Cortex of kidney (tissue), 1 donor: ENCODE measurements at places on chromosomes 6 and 20.

DNA sequence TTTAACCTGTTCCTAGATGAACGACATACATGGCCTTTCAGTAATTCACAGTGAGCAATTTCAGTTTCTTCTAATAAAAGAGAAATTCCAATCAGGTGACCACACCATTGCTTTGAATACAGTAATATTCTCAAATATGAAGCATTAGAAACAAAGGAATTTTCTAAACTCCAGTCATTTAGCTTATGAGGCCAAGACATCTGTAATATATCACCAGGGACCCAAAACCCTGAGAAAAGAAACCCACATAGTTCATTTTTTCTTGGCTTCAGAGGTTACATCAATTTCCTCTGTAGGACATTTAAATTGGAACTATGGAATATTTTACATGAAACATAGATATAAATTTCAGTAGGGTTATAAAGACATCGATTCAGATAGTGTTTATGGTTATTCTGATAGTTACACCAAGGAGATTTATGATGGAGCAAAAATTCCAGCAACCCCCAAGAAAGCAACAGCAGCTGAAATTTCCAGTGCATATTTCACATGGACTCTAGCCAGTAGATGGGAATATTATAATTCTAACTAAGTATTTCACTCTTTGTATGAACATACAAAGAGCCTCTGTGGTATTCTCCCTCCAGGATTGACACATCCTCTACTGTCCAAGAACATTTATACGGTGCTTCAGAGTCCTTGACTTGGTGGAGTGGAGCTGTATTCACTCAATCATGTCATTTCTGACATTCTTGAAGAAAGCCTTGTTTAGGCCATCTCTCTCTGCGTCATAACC is 82.9 kb downstream of the ADGRG6 start:
- DNase-seq: no peak

GRCh38 chr20:50726955-50727791 is 4.2 kb upstream of the PARD6B start:
- no peak for DNase-seq

DNA sequence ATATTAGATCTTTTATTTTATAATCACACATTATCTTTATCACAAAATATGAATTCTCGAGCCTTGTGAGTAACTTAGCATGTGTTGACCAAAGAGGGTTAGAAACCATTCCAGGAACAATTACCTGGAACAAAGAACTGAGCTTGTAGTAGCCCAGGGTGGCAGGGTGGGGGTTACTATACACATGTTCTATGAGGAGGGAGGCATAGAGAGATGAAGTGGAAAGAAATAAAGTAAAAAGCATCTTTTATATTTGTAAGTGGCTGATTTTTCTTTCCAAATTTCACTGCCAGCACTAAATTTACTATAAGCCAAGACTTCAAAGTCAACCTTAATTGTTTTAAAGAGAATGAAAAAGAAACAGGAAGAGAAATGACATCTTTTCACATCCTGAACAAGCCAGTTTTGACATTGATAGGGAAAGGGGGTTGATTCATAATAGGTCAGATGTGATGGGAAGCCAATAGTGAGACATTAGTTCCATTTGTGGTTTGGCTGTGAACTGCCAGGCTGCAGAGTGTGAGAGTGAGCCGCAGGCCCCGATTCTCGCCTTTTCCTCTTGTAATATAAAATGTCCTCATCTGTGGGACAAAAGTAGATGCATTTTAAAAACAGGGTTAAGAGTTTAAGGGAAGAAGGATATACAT is 52.7 kb upstream of the MYB start:
- DNase-seq: no peak

DNA sequence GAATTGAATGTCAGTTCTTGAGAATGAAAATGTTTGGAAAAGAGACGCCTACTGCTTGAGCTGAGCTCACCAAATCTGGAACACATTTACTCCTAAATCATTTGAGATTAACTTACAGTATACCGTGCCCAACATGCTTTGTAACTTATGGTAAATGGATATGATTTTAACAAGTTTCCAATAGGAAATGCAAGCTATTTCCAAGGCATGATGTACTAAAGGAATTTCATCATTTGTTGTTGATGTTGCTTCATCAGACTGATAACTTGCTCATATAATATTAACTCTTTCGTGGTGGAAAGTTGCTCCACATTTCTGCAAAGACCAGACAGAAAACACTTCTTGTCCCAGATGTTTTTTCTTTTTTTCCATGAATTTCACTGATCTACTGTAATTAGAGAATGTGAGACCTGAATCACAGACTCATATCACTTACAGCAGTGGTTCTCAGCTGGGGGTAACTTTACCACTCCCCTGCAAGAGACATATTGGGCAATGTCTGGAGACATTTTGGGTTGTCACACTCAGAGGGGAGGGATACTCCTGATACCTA is 116.6 kb upstream of the TRAF3IP2 start:
- no peak for DNase-seq

DNA sequence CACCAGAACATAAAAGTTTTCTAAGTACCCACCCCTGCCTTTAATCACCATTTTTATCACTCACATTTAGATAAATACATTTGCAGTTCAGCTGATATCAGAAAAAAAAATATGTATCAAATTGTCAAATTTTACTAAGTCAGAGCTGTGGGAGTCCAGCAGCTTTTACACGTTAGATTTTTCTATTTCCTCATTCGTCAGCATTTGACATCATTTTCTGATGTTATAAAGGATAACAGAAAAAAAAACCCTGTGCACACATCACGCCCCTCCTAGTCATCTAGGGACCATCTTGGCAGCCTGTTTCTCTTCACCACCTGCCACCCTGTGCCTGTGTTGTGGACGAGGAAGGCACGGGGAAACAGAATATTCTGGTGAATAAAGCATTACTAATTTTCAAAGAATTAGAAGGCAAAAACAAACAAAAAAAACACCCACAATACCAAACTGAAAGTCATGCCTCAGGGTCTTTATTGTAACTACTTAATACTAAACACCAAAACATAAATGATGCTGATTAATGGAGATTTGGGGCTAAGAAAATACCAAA is 12.4 kb downstream of the B4GALT5 start:
- no peak for DNase-seq

- DNase-seq: no peak
Measured at GRCh38 chr6:1383729-1384548, 5.4 kb upstream of the FOXF2 start.

- DNase-seq: no peak
Measured at GRCh38 chr6:2179950-2180349, 65.5 kb downstream of the GMDS start.

- no peak for DNase-seq
Measured at GRCh38 chr20:15643713-15644112, 929.5 kb downstream of the KIF16B start.

DNA sequence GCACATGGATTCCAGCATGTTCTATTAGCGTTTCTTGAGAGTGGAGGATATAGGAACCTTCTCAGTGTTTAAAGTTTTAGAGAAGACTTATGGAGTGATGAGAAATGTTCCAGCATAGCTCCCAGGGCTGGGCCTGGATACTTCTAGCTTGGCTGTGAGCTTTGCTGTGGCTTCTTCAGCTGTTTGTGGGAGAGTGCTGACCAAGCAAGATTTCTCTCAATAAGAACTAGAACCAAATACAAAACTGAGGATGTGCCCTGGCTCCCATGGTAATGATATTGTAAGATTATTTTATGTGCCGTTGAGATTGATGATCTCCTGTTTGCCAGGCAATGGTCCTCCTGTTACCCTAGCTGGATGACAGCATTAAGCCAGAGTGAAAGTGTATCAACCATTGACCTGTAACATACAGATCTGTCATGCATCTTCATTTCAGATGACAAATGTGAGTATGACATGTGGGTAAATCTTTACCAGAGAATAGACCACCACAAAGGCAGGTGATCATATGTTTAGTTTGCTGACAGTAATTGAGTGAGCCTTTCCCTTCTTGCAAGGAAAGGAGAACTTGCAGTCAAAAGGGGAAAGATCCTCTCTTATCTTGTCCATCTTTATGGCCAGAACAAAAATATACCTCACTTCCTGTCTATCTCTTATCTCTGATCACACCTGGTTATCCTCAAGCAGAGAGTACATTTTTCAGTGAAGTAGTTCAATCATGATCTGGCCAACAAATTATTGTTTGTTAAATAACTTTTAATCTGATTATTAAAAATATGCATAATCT is 180.1 kb downstream of the SLC24A3 start:
- no peak for DNase-seq

DNA sequence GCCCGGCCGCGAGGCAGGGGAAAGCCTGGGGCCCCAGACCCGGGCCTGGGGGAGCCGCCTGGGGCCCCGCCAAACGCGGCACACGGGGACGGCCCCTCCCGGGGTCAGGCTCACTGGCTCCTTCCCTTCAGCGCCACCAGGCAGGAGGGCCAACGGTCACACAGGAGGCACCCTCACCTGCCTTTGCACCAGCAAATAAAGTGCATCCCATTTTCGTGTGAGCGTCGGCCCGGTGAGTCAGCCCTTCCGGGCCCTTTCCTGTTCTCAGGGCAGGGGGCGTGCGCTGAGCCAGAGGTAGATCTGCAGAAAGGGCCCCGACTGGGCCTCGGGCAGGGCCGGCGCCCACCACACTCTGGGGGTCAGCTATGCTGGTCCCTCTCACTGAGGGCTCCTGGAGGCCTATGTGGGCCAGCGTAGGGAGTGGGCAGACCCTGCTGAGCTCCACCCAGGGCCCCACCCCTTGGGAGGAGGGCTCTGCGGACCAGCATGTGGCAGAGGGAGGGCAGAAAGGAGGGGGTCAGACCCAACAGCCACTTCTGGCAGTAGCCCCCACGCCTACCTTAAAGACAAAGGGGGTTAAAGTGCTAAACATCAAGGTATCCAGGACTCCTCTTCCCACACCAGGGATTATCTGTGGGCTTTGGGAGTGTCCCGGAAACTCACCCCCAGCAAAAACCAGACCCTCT is 931 bp upstream of the UCKL1 start:
- no peak for DNase-seq

DNA sequence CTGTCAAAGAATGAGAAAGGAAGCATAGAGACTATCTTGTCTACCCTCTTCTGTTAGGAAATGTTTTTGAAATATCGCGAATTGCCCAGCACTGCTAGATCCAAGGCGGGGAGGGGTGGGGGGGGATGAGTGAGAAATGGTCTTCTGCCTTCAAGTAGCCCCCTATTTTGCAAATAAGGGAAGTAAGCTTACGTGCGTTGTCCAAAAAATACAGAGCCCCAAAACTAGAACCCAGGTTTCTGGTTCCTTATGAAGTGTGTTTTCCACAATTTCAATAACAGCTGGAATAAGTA is 923 bp upstream of the ILRUN start:
- no peak for DNase-seq

GRCh38 chr20:53966774-53967398 is 103.5 kb downstream of the BCAS1 start:
- DNase-seq: no peak

- DNase-seq: no peak
Measured at GRCh38 chr20:32168184-32168910, 39.2 kb downstream of the PLAGL2 start.

DNA sequence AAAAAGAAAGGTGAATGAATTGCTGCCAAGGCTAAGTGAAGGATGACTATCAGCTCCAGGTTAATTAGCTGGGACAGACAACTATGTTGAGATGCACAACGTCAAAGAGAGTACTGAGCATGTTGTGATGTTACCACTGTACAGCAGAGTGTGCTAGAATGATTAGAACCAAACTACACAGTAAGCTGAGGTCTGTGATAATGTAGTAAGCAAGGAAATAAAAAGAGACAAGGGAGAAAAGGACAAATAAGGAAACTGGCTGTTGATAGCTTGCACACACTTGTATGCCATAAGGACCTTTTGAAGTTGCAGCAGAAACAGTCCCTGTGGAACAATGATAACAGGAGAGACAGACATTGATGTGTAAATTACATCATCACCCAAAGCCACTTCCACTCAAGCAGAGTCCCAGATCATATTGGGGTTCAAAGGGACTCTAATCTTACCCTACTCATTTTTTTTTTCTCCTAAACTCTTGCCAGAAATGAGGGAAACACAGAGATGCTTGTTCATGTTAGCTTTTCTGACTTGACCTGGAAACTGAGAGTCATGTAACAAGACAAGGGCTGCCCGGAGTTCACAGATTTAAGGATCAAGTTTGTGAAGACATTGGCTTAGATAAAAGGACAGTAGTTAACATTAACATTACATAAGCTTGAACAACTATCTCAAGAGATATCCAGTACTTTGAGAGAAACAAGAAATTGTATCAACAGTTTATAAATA is 189.9 kb downstream of the CENPW start:
- no peak for DNase-seq

- DNase-seq: no peak
Measured at GRCh38 chr6:20572288-20572687, 38.0 kb downstream of the CDKAL1 start.

GRCh38 chr20:34904202-34904621 is 27.8 kb downstream of the ACSS2 start:
- DNase-seq: no peak

- DNase-seq: no peak
Measured at GRCh38 chr20:37355252-37356180, 9.6 kb downstream of the SRC start.

DNA sequence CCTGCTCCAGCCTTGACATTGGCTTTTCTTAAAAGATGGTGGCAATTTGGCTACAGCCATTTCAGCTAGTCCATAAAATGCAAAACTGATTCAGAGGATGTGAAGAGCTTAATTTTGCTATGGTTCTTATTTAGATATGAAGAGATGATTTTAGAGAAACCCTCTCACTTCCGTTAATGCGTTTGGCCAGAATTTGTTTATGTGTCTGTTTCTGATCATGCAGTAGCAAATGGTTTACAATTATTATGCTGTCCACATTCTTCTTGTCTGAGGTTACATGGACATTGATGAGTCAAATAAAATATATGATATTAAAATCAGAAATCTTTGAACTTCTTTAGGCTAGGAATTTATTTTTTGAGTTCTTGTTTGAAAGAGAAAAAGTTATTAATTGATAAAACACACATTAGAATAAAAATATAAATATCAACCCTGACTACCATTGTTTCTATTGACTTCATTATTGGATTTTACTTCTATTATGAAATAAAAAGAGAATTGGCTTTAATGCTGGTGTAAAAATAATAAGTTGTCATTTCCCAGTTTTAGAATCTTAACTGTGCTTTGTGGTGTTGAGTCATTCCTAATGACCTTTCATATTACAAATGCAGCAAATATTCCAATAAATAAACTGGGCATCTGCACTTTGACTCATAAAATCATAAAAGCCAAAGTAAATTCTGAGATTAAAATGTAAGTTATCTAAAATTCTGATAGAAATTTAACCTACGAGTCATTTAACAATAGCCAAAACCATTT is 1286.0 kb upstream of the GJE1 start:
- no peak for DNase-seq

DNA sequence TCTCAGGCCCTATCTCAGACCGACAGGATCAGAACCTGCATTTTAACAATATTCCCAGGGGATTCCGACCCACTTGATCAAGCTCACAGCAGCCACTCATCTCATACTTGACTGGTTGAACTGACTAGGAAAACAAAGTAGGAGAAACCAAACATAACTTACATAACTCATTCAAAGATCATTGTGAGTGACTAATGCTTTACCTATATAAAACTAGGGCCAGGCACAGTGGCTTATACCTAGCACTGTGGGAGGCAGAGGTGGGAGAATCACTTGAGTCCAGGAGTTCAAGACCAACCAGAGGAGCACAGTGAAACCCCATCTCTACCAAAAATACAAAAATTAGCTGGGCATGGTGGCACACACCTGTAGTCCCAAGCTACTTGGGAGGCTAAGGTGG is 251.0 kb downstream of the ATXN1 start:
- DNase-seq: no peak
